Stimulated activated CD4-positive, alpha-beta T cell treated with anti-CD3 and anti-CD28 coated beads, Interleukin-4, amount 100 ng/mL, for 48 hours (primary cell): ENCODE measurements at places on chromosomes 1 and 21.
A peak's percentile ranks its signal among the peaks of the same experiment; 100 is the strongest.

DNA sequence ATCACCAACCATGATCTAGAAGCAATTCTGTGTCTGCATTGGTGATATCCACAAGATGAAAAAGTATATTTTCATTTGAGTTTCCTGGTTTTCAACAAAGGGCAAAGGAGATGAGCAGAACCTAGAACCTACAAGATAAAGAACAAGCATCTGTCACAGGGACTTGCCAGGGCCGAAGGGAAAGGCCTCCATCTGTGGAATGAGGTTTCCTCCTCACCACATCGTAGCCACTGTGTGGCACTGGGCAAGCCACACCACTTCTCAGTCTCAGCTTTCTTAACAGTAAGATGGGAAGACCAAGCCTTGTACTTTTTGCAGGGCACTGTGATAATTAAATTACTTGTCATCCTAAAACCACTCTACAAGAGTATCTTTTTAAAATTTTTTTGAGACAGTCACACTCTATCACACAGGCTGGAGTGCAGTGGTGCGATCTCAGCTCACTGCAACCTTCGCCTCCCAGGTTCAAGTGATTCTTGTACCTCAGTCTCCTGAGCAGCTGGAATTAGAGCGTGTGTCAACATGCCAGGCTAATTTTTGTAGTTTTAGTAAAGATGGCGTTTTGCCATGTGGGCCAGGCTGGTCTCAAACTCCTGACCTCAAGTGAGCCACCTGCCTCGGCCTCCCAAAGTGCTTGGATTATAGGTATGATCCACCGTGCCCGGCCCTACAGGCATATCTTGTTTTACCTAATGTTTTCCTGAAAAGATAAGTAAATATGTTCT, 45.8 kb downstream of the ARHGEF11 start:
- no peak for DNase-seq

DNA sequence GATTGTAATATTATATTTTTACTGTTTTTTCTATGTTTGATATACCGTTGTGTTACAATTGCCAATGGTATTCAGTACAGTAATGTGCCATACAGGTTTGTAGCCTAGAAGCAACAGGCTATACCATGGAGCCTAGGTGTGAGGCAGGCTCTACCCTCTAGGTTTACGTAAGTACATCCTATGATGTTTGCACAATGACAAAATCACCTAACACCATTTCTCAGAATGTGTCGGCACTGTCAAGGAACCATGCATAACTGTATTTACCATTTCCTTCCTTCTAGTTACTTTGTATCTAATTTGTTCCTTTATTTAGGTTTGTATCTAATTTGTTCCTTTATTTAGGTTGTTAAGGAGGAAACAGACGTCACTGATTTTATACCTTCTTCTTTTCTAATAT, 9.9 kb downstream of the NPHP4 start:
- no peak for DNase-seq

- peak; percentile 6 for DNase-seq
Observed at GRCh38 chr1:223515421-223515820, 122.2 kb downstream of the CCDC185 start.

- no peak for DNase-seq
Observed at GRCh38 chr1:1420654-1421141, 378 bp downstream of the ANKRD65 start.

- DNase-seq: no peak
Observed at GRCh38 chr1:56064705-56065104, 514.7 kb downstream of the PLPP3 start.

GRCh38 chr1:224957696-224958095, 28.2 kb downstream of the DNAH14 start:
- no peak for DNase-seq

- DNase-seq: no peak
Observed at GRCh38 chr1:201448990-201449389, 20.0 kb downstream of the PHLDA3 start.

GRCh38 chr1:44545961-44546360, 128.3 kb downstream of the TMEM53 start:
- no peak for DNase-seq

- no peak for DNase-seq
Observed at GRCh38 chr1:246106342-246106763, 400.7 kb downstream of the SMYD3 start.

DNA sequence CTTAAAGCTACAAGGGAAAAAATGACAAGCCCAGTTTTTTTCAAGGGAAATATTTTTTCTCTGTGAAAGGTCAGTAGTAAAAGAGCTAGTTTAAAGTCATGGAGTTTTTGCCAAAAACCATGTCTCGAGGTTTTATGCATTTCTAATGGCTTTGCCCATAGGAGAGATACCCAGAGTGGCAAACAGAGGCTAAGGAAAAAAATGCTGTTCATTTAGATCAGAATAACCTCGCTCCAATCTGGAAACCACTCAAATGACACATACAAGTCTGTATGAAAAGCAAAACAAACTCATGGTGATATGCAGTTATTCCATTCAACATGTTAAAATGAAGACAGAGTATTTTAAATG, 36.9 kb upstream of the EDEM3 start:
- DNase-seq: no peak
